Activated CD4-positive, alpha-beta T cell treated with anti-CD3 and anti-CD28 coated beads, Interleukin-2, amount 10 ng/mL, durations not matched to agents 24 days and 14 days (primary cell): ENCODE measurements at places on chromosomes 5 and 9. TPM values are rescaled to one million over a fixed set of nuclear protein-coding genes. Genes with fewer than 3 reads are reported as not detected.

DNA sequence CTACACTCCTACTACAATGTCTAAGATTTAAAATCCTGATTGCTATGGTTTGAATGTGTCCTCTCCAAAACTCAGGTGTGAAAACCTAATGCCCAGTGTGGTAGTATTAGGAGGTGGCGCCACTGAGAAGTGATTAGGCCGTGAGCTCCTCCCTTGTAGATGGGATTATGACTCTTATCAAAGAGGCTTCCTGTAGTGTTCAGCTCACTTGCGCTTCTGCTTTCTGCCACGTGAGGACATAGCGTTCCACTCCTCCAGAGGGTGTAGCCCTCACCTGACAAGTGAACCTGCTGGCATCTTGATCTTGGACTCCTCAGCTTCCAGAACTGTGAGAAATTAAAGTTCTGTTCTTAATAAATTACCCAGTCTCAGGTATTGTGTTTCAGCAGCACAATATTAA, 33.0 kb upstream of the WHRN start:
- no peak overlapping the region for H3K27ac ChIP-seq
- H3K27me3 ChIP-seq, result peaks cover 23% of the 10 kb centered on the region
- H3K4me3 ChIP-seq, result no peak overlapping the region

DNA sequence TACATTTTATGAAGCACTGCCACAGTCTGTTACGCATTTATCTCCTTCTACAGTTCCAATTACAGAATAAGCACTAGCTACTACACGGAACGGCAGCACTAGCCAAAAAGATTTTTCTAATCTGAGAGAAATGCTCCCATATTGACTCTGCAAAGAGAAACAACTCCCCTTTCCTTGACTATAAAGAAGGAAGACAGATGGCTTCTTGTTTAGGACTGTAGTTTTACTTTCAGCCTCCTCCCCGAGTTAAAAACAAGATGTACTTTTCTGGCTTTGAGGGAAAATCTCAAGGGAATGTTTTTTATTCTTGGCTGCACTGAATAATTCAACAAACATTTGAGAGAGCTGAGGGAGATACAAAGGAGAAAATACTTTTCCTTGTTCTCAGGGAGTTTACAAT, 1.9 kb upstream of the SLC44A1 start:
- H3K36me3 ChIP-seq, result no peaks in the 10 kb centered on the region
- no peak overlapping the region for H3K4me3 ChIP-seq
- no peak overlapping the region for H3K27ac ChIP-seq
- H3K4me1 ChIP-seq, result peaks cover 22% of the 10 kb centered on the region
- H3K27me3 ChIP-seq, result peaks cover 71% of the 10 kb centered on the region

- H3K27ac ChIP-seq, result peak overlapping the region; percentile 93
- peak overlapping the region; percentile 93 for H3K4me3 ChIP-seq
- H3K27me3 ChIP-seq, result no peaks in the 10 kb centered on the region
- peaks cover 52% of the 10 kb centered on the region for H3K4me1 ChIP-seq
Measured at GRCh38 chr5:143402553-143403333, 743 bp downstream of the NR3C1 start.

GRCh38 chr9:113738496-113738892, 137.6 kb upstream of the ZNF618 start:
- H3K4me1 ChIP-seq, result no peaks in the 10 kb centered on the region
- no peak overlapping the region for H3K4me3 ChIP-seq
- DNase-seq, result peak; percentile 55
- no peaks in the 10 kb centered on the region for H3K27me3 ChIP-seq
- H3K27ac ChIP-seq, result no peak overlapping the region

DNA sequence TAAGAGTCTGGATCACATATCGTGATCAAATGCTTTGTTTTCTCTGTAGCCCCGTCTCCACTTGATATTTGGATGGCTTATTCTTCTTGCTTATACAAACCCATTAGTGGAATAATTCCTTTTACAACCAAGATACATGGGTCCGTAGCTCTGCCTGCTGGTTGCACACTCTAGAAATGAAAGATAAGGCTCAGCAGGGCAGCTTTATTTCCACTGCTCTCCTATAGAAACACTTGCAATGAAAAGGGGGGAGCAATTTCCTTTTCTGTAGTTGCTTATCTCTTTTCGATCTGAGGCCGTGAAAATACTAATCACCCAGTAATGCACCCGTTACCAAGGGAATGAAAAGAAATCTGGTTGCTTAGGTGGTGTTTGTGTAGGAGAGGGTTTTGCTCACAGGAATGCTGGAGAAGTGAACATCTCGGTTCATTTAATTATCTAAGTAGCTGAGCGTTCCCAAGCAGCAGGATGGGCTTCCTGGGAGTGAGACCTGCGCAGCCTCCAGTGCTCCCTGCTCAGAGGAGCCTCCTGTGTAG, 131.7 kb downstream of the ADAMTS16 start:
- H3K27ac ChIP-seq, result no peak overlapping the region
- DNase-seq, result no peak
- no peaks in the 10 kb centered on the region for H3K4me1 ChIP-seq
- H3K4me3 ChIP-seq, result no peak overlapping the region
- H3K27me3 ChIP-seq, result no peaks in the 10 kb centered on the region

DNA sequence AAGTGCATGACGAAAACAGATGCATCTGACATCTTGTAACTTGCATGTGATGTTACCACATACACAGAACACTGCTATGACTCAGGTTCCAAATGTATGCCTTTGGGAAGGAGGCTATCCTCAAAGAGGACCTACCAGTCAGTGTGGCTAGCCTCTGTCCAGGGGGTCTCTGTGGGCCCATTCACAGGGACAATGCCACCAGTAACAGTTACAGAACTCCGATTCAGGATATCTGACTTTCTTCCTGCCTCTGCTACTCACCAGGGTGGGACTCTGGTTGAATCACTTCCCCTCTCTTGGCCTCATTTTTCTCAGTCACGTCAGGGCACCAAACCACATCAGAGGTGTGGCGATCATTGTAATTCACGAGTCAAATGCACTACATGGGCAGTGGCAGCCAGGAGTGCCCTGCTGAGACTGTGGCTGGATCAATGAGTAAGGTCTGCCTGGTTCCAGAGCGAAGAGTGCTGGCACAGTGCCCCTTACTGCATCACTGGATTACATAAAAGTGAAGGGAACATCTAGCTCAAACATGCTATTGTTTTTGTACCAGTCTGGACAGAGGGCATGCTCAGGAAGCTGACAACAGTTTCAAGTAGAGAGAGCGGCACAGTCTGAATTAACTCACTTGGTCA, 13.2 kb downstream of the ATOX1 start:
- peak overlapping the region; percentile 45 for H3K27ac ChIP-seq
- DNase-seq, result peak; percentile 75
- H3K4me3 ChIP-seq, result peak overlapping the region; percentile 52
- H3K27me3 ChIP-seq, result no peaks in the 10 kb centered on the region

DNA sequence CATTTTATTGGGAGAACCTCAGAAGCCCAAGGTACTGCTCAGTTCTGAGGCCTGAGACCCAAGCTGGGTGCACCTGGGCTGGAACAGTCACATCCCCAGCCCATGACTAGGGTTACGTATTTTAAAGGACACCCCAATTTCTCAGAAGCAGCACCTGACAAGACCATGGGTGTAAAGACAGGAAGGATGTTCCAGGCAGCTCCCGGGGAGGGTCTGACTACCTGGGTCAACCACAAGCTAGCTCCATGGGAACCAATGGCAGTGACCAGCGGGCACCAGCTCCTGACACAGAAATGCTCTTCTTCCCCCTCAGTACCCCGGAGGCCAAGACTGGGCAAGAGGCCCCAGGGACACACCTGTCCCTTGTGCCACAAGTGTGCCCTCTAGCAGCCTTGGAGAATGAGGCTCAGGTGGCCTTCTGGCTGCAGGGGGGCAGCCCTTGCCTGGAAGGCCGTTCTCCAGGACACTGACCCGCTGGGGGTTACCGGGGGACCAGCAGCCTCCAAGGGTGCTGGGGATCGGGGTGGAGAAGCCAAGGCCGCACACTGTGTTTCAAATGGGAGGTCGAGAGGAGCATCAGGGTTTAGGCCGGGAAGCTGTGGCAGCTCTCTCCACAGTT, 52.6 kb downstream of the IPPK start:
- H3K36me3 ChIP-seq, result peaks cover 31% of the 10 kb centered on the region
- H3K4me1 ChIP-seq, result no peaks in the 10 kb centered on the region
- DNase-seq, result no peak
- no peaks in the 10 kb centered on the region for H3K27me3 ChIP-seq
- peak overlapping the region; percentile 41 for H3K27ac ChIP-seq

DNA sequence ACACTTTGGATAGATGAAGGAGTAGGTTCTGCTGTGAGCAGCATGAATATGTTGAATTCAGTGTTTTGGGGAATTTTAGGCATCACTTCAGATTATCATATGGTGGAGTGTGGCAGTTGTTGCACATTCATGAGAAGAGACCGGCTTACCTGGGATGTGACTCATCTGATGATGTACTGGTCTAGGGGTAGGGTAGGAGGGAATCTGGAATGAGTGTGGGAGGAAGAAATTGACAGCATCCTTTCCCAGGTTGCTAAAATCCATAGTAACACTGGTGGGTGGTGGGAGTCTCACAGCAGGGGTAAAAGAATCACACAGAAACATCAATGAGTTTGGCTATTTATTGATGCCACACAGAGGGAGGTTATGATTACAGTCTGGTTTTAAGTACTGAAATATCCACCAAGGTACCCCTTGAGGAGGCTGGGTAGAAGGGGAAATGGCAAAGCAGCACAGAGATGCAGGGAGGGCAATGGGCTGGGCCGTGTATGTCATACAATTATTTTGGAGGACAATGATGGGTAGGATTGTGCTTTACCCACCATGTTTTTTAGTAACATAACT, 82.5 kb downstream of the TARS1 start:
- no peak overlapping the region for H3K27ac ChIP-seq
- H3K36me3 ChIP-seq, result no peaks in the 10 kb centered on the region
- no peak overlapping the region for H3K4me3 ChIP-seq
- DNase-seq, result no peak

DNA sequence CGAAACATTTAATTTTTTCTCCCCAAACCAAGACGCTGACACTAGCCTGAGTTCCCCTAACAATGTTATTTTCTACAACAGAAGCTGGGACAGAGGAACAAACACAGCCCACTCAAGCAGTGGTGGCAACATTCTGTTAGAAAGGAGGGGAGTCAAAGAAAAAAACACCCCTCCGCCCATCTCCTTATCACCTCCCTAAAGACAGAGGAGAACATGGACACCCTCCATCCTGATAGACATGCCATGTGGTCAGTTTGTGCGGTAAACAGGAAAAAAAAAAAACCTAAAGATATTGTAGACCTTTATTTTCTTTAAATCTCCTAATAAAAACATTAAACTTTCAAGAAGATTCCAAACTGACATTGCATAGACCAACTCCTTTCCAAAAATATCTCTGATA, 2.9 kb upstream of the DPM2 start:
- no peak overlapping the region for H3K4me3 ChIP-seq
- H3K36me3 ChIP-seq, result peaks cover 46% of the 10 kb centered on the region
- H3K27me3 ChIP-seq, result peaks cover 2% of the 10 kb centered on the region
- no peak overlapping the region for H3K27ac ChIP-seq

- no peak overlapping the region for H3K27ac ChIP-seq
- H3K4me1 ChIP-seq, result no peaks in the 10 kb centered on the region
- no peak for DNase-seq
- H3K36me3 ChIP-seq, result no peaks in the 10 kb centered on the region
- peaks cover 3% of the 10 kb centered on the region for H3K27me3 ChIP-seq
Measured at GRCh38 chr5:91528831-91529230, 145.7 kb upstream of the ARRDC3 start.

Gene IFNK
- not detected in 2 replicates for total RNA-seq

DNA sequence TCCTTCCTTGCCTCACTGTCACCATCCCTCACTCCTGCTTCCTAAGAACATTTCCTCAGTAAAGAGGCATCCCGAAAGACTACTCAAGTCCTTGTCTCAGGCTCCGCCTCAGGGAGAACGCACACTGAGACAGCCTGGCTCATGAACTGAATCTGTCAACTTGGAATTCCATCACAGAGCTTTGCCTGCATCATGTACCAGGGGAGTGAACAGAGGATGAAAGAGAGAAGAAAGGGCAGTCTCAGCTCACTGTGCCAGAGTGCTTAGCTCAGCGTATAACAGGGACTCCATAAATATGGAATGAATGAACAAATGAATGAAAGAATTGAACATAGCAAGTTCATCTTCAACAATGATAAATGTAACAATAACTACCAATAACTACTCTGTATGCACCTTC, 68.7 kb upstream of the SLC1A3 start:
- H3K27me3 ChIP-seq, result peaks cover 3% of the 10 kb centered on the region
- no peak overlapping the region for H3K27ac ChIP-seq
- H3K4me3 ChIP-seq, result no peak overlapping the region
- no peak for DNase-seq
- no peaks in the 10 kb centered on the region for H3K36me3 ChIP-seq

- peaks cover 38% of the 10 kb centered on the region for H3K27me3 ChIP-seq
- no peak for DNase-seq
- no peak overlapping the region for H3K4me3 ChIP-seq
- H3K36me3 ChIP-seq, result no peaks in the 10 kb centered on the region
Measured at GRCh38 chr5:163532171-163533084, 27.0 kb downstream of the MAT2B start.

Gene PGM5
- total RNA-seq, result not detected in 2 replicates

DNA sequence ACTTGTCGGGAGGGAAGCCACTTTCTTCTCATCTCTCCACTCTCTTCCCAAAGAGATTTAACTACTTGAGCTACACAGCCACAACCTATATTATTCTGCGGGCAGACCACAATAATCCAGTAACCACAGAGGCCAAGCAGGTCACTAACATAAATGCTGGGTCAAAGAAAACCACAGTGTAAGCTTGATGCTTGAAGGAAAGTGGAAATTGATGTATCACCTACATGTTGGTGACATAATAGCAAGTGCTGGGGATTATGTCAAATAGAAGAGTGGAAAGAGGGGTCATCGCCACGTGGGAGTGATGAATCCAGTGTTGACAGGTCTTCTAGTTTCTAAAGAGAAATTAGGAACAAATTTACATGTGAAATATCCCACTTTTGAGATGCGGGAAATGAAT, 40.9 kb downstream of the RFK start:
- H3K27ac ChIP-seq, result no peak overlapping the region
- no peaks in the 10 kb centered on the region for H3K36me3 ChIP-seq
- H3K27me3 ChIP-seq, result peaks cover 11% of the 10 kb centered on the region
- no peak for DNase-seq
- H3K4me1 ChIP-seq, result no peaks in the 10 kb centered on the region
- H3K4me3 ChIP-seq, result no peak overlapping the region

DNA sequence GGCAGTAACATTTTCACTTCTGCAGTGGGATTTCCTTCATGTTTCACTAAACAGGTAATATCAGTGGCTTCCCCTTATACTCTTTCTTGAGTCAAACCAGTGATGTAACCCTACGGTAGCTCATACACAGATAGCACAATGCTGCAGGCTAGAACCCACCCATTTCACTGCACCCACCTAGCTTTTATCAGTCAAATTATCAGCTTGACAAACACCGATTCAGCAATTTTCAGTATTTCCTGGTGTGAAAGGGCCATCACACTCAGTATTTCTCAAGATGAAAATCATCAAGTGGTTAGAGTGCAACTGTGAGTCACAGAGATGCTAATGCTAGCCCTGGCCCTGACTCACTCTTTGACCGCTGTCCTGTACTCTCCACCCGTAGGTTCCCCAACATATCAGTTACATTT, 242.3 kb upstream of the PTGER4 start:
- H3K27me3 ChIP-seq, result no peaks in the 10 kb centered on the region
- H3K4me1 ChIP-seq, result peaks cover 69% of the 10 kb centered on the region
- H3K36me3 ChIP-seq, result no peaks in the 10 kb centered on the region
- peak; percentile 66 for DNase-seq
